ENCODE measurements at places on chromosomes 5 and 9.
A peak's percentile ranks its signal among the peaks of the same experiment; 100 is the strongest.

DNA sequence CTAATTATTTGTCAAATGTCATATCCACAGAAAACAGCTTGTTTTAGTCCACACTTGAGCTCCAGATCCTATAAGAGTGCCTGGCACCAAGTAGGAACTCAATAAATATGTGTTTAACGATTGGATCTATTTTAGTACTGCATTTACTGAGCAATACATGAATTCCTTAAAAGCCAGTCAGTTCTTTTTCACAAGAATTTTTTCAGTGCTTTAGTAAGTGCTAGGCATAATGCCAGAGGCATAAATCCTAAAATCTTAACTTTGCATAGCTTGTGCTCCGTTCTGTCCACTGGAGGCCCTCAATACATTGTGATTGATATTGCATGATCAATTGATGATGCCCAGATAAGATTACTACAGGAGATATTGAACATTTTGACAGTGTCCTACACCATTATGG, 67.3 kb upstream of the PCSK5 start:
- DNase-seq = no peak

GRCh38 chr9:13786131-13786530, 506.6 kb upstream of the MPDZ start:
- DNase-seq = peak; percentile 65

DNA sequence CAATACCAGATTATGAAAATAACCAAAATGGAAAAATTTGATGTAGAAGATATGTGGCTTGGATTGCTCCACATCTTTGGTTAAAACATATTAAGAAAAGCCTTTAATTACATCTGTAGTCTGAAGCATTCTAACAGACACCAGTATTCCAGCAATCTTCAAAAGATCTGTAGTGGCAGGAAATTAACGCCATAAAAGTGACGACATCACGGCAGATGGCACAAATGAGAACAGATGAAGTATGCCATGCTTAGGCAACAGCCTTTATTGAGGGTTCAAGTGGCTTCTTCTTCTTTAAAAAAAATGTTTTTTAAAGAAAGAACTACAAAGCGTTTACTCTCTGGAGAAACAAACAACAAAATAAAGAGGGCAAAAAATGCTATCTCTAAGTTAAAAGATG, 164.2 kb downstream of the MEF2C start:
- no peak for DNase-seq

- DNase-seq = no peak
Measured at GRCh38 chr5:57903458-57903857, 420.8 kb upstream of the ACTBL2 start.

DNA sequence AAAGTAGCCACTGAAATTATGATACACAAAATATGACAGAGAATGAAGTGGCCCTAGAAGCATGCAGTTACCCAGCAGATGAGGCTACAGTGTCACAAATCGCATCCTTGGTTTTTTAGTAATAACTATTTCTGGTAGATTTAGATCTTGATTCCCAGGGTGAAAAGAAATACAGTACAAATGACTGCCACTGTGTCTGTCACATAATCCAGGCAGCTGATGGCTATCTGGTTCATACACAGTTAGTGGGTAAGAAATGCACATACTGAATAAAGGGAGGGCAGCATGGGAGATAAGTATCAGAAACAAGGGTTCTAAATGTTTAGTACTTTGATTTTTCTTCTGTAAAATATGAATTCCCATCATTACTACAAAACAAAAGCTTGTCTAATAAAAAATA, 41.5 kb downstream of the POC5 start:
- DNase-seq = no peak

DNA sequence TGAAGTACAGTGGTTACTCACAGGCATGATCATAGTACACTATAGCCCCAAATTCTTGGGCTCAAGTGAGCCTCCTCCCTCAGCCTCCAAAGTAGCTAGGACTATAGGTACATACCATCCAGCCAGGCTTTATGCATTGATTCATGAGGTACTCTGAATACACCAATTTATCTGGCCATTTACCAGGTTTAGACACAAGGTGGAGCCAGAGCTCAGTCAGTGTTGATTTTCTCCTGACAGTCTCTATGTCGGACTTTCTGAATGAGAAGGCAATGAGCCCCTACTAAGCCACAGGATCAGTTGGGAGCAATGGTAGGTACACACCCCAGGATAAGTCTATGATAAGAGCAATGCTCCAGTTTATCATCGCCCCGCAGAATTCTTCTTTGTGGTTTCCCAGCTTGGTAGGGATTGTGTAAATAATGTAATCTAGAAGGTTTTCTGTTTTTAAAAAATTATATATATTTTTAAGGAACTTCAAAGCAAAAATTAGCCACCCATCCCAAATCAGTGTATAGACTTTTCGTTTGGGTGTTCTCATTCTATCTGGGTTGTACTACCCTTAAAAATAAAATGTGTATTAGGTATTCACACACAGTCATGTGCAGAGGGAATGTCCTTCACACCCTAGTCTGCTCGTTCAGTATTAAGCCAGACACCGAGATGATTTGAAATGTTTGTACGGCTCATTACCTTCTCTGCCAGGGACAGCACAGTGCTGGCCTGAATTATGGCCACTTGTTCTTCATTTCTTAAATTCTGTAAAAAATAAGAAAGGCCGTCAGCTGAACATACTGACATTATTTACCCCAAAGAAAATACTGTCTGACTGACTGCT, 118.4 kb upstream of the DPYSL3 start:
- peak; percentile 35 for DNase-seq

- DNase-seq = peak; percentile 60
Measured at GRCh38 chr5:119355685-119356611, at the start of gene TNFAIP8. Gene TNFAIP8, plus strand, starts transcription at chr5:119356019. Its CDS starts 72 bp downstream, at chr5:119356091.

DNA sequence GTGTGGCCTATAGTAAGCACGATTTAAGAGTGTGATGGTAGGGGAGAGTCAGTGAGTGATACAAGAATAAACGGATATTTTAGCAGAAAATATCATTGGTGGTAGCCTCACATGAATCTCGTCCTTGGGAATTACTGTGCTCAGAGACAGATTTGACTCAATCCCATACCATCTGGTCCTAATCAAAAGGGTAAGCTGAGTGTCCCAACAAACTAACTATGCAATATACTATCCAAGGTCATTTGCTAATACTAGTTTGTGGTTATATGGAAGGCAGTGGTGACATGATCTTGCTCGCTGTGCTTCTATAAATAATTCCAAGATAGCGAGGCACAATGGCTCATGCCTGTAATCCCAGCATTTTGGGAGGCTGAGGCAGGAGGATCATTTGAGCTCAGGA, 103.2 kb downstream of the TRPM6 start:
- DNase-seq = no peak

GRCh38 chr9:23081377-23081776, 634.8 kb downstream of the DMRTA1 start:
- no peak for DNase-seq

DNA sequence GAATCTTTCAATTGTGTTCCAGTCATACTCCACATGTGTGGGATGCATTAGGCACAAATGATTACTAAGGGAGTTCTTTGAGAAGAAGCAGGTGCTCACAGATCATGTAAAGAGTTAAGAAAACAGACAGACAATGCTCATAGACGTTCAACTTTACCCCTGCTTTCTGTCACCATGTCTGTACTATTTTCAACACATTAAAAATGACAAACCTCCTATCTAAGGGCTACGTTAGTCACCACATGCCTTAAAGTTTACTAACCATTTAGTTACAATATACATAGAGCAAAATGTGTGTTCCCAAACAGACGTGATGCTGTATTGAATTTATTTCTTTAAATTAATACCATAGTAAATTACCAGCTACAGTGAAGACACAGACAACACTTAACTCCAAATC, 435.9 kb downstream of the HCN1 start:
- no peak for DNase-seq

DNA sequence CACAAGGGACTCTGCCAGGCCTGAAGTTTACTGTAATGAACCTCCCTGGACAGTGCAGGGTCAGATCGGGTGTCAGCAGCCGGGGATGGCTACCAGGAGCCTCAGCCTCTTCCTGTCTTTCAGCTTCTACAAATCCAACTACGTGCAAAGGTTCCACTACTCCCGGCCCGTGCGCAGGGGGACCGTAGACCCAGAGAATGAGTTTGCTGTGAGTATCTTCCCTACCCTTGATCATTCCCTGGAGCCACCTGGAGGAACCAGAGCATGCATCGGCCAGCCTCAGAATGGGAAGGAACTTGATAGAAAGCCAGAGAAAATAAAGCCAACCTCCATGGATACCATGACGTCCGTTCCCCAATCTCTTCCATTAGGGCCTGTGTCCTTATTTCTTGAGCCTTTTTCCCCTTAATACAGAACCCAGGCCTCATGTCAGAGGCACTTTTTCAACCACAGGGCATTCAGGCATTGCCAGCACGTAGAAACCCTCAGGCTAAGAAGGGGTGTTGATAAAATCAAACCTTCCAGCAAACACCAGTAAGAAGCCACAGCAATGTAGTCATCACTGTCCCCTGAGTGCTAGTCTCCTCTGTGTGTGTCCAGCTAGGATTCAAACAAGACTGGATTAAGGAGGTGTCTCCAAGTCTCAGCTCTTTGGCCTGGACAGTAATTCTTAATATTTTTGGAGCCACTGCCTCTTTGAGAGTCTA, 49.0 kb upstream of the FOXI1 start:
- no peak for DNase-seq

- DNase-seq = no peak
Measured at GRCh38 chr5:169861934-169862333, 118.4 kb downstream of the INSYN2B start.

DNA sequence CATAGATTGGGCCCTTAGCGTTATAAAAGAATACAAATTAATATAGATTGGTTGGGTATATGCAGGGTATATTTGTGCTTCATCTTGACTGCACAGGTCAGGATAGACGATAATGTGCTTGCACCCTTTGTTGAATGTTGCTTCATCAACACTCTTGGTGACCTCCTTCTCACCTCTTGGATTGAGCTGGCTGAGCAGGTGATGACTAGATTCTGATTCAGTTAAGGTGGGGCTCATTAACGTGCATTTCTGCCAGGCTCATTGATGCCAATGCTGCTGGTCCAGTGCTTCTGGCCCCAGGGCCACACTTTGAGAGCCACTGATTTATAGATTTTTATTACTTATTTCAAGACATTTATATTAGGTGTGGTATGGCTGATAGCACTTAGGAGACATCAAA, 27.7 kb downstream of the PCSK5 start:
- no peak for DNase-seq

- no peak for DNase-seq
Measured at GRCh38 chr9:14380061-14380836, 66.3 kb upstream of the NFIB start.

DNA sequence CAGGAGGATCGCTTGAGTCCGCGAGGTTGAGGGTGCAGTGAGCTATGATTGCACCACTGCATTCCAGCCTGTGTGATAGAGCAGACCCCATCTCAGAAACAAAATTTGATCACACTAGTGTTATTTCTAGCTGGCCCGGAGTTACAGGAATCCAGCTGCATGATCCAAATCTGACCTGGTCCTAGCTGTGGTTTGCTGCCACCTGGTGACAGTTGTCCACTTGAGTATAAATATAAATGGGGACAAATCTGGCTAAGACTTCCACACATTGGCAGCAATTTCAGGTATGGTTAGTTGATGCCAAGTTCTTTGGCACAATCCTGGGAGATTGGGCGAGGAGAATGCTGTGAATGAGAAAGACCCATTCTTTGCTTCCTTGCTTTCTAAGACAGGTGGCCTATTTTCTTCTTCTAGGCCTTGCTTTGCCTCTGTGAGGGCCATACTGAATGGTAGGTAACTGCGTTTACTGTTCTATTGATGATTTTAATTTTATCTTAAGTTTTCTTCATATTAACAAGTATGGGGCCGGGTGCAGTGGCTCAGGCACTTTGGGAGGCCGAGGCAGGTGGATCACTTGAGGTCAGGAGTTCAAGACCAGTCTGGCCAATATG, 35.4 kb downstream of the UBE2R2 start:
- DNase-seq = peak; percentile 73

- no peak for DNase-seq
Measured at GRCh38 chr9:114097613-114098020, 1.5 kb downstream of the KIF12 start.

DNA sequence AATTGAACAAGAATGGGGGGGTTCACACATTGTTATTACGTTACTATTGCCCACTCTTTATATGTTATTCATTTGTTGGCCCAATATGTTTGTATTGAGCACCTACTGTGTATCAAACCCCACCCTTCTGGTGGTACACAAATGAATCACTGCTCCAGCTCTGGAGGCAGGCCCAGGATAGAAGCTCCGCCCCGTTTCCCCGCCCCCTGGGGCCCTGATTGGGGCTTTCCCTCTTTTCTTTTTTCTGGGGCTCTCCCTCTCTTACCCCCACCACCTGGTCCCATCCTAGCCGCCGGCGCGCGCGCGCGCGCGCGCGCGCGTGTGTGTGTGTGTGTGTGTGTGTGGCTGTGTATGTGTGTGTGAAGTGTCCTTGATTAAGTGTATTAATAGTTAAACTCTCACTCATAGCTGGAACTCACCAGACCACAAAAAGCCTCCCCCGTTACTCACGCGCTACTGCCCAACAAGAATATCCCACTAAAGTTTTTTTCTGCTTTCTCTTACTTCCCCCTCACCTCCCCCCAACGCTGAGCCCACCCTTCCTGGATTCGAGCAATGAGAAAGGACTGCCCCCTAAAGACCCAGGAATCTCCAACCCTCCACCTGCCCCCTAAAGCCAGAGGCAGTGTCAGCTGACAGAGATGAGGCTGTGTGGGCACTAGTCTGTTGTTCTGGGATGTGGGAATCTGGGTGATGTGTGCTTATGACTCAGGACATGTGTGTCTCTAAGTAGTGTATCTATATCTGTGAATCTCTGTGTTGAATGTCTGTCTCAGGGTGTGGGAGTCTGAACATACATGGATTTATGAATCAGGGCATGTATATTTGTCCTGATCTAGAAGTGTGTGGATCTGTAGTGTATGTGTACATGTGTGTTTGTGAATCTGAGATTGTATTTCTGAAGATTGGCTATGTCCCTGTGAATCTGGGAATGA, 4.0 kb downstream of the CXXC5 start:
- DNase-seq = peak; percentile 77

GRCh38 chr5:30596495-30597064, 596.9 kb upstream of the CDH6 start:
- no peak for DNase-seq

DNA sequence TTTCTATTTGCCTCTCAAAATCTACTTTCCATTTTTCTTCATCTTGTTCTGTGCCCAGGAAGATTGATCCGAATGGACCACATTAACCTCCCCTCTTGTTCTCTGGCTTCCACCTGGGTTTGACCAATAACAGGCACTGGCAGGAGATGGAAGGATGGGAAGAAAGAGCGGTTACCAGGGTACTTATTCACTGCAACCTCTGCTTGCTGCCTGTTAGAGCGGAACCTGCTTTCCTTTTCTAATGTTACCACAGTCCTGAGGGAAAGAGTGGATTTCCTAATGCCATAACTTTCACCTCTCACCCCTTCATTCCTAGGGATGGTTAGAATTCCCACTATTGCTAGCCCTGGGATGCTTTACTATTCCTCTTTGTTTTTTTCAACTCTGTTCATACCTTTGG, 262.1 kb downstream of the RFX3 start:
- no peak for DNase-seq

GRCh38 chr5:68898951-68899471, 194.8 kb upstream of the SLC30A5 start:
- no peak for DNase-seq

All from left cardiac atrium (tissue), 4 donors.